Activated CD4-positive, alpha-beta T cell treated with anti-CD3 and anti-CD28 coated beads, Interleukin-2, amount 10 ng/mL, durations not matched to agents 7 days and 5 days (primary cell): ENCODE measurements at places on chromosomes 12 and 14. TPM values are rescaled to one million over a fixed set of nuclear protein-coding genes. Genes with fewer than 3 reads are reported as not detected.

Gene PPP1R13B
- total RNA-seq, result 11.6 TPM

Gene SLC15A5
- total RNA-seq, result not detected

Gene TMTC1
- total RNA-seq, result not detected

Gene POLE
- total RNA-seq, result 176 TPM

Gene FBLN5
- 4.1 TPM for total RNA-seq

Gene PAX9
- total RNA-seq, result not detected

Gene LMNTD1
- not detected for total RNA-seq

Gene MYH7
- total RNA-seq, result 0.07 TPM

Gene P2RX7
- total RNA-seq, result 21.4 TPM

Gene GPR162
- 0.29 TPM for total RNA-seq

Gene CCDC196
- total RNA-seq, result not detected

Gene ASB8
- total RNA-seq, result 44.7 TPM

Gene PTGDR
- not detected for total RNA-seq

Gene MMP17
- total RNA-seq, result 0.10 TPM

Gene A2ML1
- not detected for total RNA-seq

Gene ALDH1L2
- total RNA-seq, result 0.20 TPM

Gene TMBIM4
- 83.5 TPM for total RNA-seq

Gene HNF1A
- not detected for total RNA-seq

Gene KCNC2
- total RNA-seq, result not detected

Gene FSCB
- not detected for total RNA-seq

Gene IFNG-AS1
- total RNA-seq, result not detected

Gene AQP6
- total RNA-seq, result not detected

Gene GPR135
- total RNA-seq, result 1.6 TPM

Gene GALNT8
- total RNA-seq, result 1.0 TPM

Gene AKAP6
- 0.62 TPM for total RNA-seq

Gene CLEC1B
- not detected for total RNA-seq

Gene RNASE7
- total RNA-seq, result not detected

Gene RNU7-1
- total RNA-seq, result not detected

Gene KCNMB4
- total RNA-seq, result 0.50 TPM

Gene PSMC6
- 85.5 TPM for total RNA-seq

Gene LRR1
- total RNA-seq, result 45.5 TPM

Gene SAMD15
- 0.10 TPM for total RNA-seq

Gene COCH
- total RNA-seq, result 0.10 TPM

Gene TC2N
- total RNA-seq, result 216 TPM

Gene SERPINA12
- not detected for total RNA-seq

Gene SLC39A5
- 0.64 TPM for total RNA-seq

Gene MGP
- total RNA-seq, result 0.20 TPM

Gene LTB4R2
- total RNA-seq, result 18.6 TPM

Gene SERPINA3
- not detected for total RNA-seq

Gene IL26
- total RNA-seq, result 1.00 TPM

Gene REM2
- total RNA-seq, result 0.69 TPM

Gene RBP5
- total RNA-seq, result not detected

Gene UNC119B
- 21.7 TPM for total RNA-seq

Gene SPATA7
- 4.4 TPM for total RNA-seq

Gene CABP1
- 0.29 TPM for total RNA-seq

Gene CLECL1
- 1.2 TPM for total RNA-seq

Gene C12orf75
- total RNA-seq, result 160 TPM

Gene TBX5
- not detected for total RNA-seq

Gene KRT3
- total RNA-seq, result not detected

Gene SPIC
- not detected for total RNA-seq

Gene OR9K2
- not detected for total RNA-seq

Gene EPS8
- 2.4 TPM for total RNA-seq

Gene LBHD2
- not detected for total RNA-seq

Gene TAS2R30
- 2.6 TPM for total RNA-seq

Gene RFX4
- total RNA-seq, result not detected

Gene NACA
- total RNA-seq, result 843 TPM

Gene ZNF664
- 46.6 TPM for total RNA-seq

Gene TAS2R46
- 0.97 TPM for total RNA-seq
